ENCODE measurements at places on chromosomes 11 and 22. TPM values are rescaled to one million over a fixed set of nuclear protein-coding genes. Genes with fewer than 3 reads are reported as not detected.

The OR56A1 gene
- total RNA-seq, result not detected

- DNase-seq, result no peak
These were observed 60.6 kb downstream of the DGCR2 start for GRCh38 chr22:19061471-19062138.

- peak; percentile 59 for DNase-seq
These were observed 33.8 kb downstream of the OR2AG2 start for GRCh38 chr11:6737872-6738466.

The MRGPRX3 gene
- not detected for total RNA-seq

The RIBC2 gene
- total RNA-seq, result 3.7 TPM

- no peak for DNase-seq
These were observed 63.3 kb upstream of the BMAL1 start for GRCh38 chr11:13214276-13214675.

GRCh38 chr22:24950272-24950902, 2.1 kb upstream of the KIAA1671 start:
- no peak for DNase-seq

The STK33 gene
- 1.4 TPM for total RNA-seq

DNA sequence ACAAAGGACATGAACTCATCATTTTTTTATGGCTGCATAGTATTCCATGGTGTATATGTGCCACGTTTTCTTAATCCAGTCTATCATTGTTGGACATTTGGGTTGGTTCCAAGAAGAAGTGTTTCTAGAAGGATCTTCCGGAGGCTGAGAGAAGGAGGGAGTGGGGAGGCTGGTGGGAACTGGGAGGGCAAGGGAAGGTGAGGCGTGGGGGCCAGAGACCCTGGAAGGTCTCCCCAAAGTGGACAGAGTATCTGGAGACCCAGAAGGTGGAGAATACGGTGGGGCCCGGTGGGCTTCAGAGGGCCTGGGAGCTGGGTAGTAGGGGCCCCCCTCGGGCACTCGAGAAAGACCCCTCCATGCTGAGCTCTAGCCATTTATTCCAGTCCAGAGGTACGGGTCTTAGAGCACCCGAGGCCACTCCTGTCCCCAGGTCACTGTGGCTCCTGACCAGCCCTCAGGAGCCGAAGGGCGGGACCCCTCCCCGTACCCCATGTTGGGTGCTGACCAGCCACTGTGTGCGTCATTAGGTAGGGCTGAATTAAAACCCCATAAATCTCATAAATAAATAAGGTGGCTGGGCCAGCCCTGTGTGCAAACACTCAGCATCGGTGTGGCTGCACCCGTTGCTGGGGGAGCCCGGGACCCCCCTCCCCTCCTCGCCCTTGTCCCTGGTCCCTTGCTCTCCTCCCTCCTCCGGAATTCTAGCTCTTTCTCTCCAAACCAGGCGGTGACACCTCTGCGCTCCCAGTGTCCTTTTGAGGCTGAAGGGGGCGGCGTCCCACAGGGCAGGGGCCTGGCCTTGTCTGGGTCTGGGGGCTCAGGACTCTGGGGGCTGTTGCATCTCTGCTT, 38.8 kb upstream of the MUC5AC start:
- no peak for DNase-seq

DNA sequence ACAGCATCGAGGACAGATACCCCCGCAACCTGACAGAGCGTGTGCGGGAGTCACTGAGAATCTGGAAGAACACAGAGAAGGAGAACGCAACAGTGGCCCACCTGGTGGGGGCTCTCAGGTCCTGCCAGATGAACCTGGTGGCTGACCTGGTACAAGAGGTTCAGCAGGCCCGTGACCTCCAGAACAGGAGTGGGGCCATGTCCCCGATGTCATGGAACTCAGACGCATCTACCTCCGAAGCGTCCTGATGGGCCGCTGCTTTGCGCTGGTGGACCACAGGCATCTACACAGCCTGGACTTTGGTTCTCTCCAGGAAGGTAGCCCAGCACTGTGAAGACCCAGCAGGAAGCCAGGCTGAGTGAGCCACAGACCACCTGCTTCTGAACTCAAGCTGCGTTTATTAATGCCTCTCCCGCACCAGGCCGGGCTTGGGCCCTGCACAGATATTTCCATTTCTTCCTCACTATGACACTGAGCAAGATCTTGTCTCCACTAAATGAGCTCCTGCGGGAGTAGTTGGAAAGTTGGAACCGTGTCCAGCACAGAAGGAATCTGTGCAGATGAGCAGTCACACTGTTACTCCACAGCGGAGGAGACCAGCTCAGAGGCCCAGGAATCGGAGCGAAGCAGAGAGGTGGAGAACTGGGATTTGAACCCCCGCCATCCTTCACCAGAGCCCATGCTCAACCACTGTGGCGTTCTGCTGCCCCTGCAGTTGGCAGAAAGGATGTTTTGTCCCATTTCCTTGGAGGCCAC, 3.3 kb downstream of the FADD start:
- DNase-seq, result no peak

The RTN4RL2 gene
- 0.27 TPM for total RNA-seq

The IFT27 gene
- total RNA-seq, result 25.2 TPM

- no peak for DNase-seq
These were observed 115.9 kb upstream of the CCDC179 start for GRCh38 chr11:22976146-22976545.

- no peak for DNase-seq
These were observed 257.4 kb upstream of the LRRC4C start for GRCh38 chr11:41716862-41717261.

DNA sequence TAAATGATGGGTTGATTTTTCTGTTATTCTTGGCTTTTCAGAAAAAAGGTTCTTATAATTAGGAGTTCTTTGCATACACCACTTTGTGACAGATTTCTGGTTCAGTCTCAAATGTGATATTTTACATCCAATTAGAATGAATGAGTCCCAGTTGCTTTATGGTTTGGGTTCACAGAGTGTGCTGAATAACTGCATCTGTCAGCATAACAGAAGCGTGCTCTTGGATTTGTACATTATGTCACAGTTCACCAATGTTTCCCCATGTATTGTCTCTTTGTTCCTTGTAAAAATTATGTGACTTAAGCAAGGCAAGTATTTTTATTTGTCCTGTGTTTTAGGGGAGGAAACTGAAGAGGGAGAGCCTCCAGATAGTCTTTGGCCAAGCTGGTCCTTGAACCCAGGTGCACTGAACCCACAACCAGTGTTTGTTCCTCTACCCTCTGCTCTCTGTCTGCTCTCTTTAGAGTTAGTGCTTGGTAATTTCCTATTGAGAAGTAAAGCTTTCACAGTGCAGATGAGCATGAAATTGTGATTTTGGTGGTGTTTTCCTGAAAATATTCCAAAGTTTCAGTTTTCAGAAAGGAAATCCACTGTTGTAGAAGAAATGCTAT, 107.5 kb downstream of the TBC1D22A start:
- DNase-seq, result no peak

GRCh38 chr22:30828187-30829155, 133.8 kb downstream of the OSBP2 start:
- no peak for DNase-seq

DNA sequence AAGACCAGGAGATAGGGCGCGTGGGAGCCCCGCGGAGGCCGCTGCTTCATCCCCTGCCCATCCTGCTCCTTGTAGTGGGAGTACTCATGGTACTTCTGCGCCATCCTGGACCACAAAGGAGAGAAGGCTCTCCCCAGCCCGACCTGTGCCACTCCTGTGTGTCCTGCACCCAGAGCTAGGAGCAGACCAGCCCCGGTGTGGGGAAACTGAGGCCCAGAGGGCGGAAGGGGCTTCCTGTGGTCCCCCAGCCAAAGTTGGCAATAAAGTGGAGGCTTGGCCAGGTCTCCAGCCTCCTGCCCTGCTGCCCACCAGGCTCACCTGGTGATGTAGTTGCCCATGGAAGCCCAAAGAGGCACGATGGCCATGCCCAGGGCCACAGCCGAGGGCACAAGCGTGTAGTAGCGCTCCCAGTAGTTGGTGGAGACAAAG, 4.7 kb downstream of the UNC93B1 start:
- DNase-seq, result no peak

DNA sequence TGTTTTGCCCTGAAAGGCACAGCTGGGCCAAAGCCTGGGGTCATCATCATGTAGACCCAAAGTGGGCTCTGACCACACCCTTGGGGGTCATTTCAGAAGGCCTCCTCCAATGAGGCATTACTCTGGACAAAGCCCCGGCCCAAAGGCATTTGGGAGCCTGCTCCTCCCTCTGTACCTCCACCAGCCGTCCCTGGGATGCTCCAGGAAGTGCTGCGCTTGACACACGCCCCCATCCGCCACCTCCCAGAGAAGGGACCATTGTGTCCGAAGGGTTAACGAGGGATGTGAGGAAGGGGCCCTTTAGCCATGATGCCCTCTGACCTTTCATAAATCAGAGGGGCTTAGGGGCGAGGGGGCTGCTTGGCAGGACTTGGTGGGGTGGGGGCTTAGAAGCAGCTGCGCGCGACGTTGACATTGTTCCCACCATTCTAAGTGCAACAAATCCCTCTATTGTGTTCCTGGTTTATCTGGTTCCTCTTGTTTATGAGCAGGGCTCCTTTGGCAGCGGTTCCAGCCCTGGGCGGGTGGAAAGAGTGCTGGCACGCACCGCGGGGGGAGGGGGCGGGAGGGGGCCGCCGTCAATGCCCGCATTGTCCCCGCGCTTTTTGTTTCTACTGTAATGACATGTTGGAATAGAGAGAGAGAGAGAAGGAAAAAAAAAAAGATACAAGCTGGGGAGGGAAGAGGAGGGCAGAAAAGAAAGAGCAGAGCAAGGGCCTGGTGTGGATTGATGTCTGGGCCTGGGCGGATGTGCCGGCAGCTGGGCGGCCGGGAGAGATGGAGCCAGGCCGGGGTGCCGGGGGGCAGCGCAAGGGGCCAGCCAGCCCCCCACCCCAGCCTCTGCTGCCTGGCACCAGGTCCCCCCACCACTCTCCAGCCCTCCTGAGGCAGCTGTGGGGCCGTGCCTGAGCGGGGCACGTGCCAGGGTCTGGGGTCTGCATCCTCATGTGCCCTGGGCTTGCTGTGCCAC, 32.1 kb upstream of the SOX10 start:
- DNase-seq, result no peak

DNA sequence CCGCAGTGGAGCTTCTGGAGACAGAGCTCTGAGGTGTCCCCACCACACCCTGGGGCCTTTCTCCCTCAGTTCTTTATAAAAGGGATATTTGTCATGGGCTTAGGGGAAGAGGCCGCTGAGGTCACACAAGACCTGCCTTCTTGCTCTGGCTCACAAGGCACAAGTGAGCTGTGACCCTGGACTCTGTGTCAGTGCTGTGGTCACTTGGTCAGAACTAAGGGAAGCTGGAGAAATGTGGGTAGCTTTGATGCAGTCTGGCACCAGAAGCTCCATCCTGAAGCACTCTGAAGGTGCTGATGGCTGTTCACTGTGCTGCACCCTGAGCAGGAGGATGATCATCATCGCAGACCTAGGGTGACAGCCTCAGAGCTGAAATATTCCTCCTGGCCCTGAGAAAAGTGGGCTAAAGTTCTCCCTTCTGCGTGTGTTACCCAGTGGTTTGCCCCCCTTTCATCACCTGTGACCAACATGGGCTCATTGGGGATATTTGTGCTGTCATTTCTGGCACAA, 28.1 kb upstream of the VPREB1 start:
- no peak for DNase-seq

- no peak for DNase-seq
These were observed 27.0 kb downstream of the AP2A2 start for GRCh38 chr11:952406-953385.

DNA sequence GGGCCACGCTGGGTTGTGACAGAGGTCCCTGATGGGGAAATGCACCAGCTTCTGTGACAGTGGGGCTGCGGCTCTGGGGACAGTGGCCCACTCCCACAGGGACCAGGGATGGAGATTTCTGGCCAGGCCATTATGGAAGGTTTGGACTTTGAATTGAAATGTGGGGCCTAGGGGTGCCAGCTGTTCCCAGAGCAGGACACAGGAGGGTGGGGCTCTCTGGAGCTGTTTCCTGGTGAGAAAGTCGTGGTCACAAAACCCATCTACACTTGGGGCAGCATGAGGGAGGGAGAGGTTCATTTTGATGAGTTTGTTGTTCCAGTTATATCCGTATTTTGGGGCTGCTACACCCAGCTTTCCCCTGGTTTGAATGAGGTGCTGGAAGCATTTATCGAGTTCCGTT, 52.2 kb downstream of the LRP5 start:
- DNase-seq, result no peak

DNA sequence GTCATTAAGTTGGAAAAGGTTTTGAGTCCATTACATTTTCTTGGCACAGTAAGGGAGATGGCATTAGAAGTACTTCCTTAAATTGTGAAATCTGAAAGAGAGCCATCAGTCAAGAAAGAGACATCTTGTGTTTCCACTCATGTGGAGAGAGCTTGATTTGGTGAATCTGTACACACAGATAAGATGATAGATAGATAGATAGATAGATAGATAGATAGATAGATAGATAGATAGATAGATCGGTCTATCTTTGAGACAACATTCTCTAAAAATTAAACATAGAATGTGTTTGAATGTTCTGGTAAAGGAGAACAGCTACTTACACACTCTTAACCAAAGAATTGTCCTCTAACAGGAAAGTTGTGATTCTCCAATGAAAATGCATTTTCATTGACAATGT, 76.2 kb downstream of the TTC17 start:
- DNase-seq, result no peak

- no peak for DNase-seq
These were observed 23.3 kb downstream of the ZBTB16 start for GRCh38 chr11:114082767-114083181.

DNA sequence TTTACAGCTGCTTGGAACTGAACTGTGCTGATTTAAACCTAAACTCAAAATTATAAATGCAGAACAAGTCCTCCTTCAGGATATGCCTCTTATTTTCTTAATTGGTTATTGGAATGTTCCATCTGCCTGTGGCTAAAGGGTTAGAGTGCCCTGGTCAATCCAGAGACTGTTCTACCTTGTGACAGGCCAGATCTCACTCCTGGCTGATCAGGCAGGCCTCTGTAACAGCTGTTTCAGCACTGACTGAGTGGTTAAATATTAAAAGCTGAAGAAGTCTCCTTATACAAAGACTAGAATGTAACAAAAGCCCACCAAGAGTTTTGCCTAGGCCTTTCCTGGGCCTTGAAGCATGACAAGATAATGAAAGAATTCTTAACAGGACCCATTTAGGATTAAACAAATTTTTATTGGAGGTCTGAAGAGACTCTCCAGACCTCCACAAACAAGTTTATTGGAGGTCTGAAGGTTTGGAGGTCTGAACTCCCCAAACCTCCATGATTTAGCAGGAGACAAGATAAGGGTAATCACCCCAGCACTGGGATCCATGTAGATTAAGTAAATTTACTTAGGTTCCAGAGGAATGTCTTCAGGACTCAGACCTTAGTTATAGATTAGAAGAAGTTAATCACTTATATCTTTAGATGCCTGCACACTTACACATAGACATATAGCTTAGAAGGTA, 35.8 kb downstream of the TMPRSS5 start:
- DNase-seq, result no peak

The SHANK2 gene
- total RNA-seq, result 0.11 TPM

The SLC36A4 gene
- total RNA-seq, result 11.2 TPM

Measured in activated T-cell treated with anti-CD3 and anti-CD28 coated beads, Interleukin-2, amount 50 U/mL, for 4 hours (primary cell).